ENCODE measurements at places on chromosomes 11 and 22.

GRCh38 chr11:90235526-90235925 lies 12.7 kb upstream of the CHORDC1 start:
- no peak for DNase-seq

GRCh38 chr11:13869398-13869886 lies 93.1 kb upstream of the SPON1 start:
- no peak for DNase-seq

DNA sequence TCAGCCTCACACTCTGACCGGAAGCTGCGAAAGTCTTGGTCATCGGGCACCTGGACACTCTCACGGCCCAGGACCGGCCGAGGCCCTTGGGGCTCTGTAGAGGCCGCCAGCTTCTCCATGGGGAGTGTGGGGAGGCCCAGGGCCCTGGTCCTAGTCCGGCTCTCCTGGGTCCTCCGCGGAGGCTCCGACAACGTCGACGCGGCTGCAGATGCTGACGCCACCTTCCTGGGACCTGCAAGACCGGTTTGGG lies 12.9 kb downstream of the STARD10 start:
- no peak for DNase-seq

GRCh38 chr22:42025421-42025820 lies 26.8 kb downstream of the WBP2NL start:
- no peak for DNase-seq

GRCh38 chr22:45743687-45744086 lies 72.1 kb downstream of the ATXN10 start:
- no peak for DNase-seq

GRCh38 chr11:57163160-57163868 lies 18.4 kb upstream of the LRRC55 start:
- no peak for DNase-seq

DNA sequence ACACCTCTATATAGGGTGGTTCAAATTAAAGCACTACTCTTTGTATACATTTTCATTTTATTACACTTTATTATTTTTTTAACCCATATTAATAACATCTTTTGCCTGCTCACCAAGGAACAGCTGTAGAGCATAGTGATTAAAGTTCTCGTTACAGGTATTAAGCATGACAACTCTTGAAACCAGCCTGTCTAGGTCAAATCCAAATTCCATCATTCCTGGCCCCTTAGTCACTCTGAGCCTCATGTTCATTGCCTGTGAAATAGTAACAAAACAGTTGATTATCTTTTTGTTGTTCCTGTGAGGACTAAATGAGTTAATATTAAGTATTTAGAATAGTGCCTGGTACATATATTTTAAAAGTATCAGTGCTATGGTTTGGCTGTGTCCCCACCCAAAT lies 334.5 kb downstream of the RAB38 start:
- no peak for DNase-seq

- no peak for DNase-seq
These were observed 76.8 kb downstream of the ARFGAP2 start for GRCh38 chr11:47099918-47100315.

GRCh38 chr11:14317659-14318325 lies 41.2 kb downstream of the RRAS2 start:
- no peak for DNase-seq

DNA sequence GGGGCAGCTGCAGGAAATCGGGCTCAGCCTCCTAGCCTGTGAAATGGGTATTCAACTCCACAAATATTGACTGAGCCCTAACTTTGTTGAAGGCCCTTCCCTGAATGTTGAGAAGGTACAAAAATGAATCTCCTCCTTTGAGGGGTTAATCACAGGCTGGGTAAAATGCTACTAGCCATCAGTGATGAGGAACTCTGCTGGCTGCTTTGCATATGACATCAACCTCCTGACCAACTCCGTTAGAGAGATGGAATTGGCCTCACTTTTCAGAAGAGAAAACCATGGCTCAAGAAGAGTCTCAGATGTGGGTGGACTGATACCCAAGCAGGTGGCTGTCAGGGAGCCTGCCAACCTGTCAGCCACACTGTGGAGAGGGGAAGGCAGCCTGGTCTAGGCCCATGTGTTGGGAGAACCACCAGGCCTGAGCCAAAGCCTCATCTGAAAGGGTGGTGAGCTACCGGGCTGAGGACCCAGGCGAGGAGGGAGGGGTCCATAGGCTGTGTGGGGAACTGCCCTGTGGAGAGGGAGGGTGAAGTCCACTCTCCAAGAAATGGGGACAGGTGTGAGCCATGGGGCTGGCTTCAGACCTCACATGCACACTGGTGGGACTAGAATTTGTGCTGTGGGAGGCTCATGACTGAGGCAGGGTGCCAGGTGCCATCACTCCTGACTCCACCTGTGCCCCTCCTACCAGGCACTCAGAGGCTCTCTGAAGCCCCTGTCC lies 11.8 kb downstream of the CDCA5 start:
- no peak for DNase-seq

- DNase-seq: no peak
These were observed 99.6 kb downstream of the PGR start for GRCh38 chr11:101030015-101030414.

GRCh38 chr11:65423516-65424204 lies 1.1 kb downstream of the NEAT1 start:
- DNase-seq: no peak

- no peak for DNase-seq
These were observed 87.2 kb downstream of the PLEKHA7 start for GRCh38 chr11:16926883-16927626.

GRCh38 chr11:26244207-26244606 lies 87.7 kb upstream of the ANO3 start:
- DNase-seq: no peak

DNA sequence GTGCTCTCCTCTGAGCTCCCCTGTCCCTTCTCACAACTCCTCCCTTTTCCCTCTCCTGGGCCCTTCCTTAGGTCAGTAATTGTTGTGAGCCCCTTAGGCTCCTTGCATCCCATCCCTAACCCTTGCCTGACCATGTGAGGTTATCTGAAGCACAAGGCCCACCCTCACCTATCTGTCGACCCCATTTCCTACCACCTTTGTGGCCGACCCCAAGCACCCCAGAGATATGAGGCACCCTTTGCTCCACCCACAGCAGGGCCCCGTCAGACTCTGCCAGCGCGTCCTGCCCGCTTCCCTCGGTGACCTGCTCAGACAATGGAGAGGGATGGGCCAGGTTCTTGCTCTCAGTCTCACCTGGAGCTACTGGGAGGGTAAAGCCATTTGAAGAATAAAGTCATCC lies 1.3 kb downstream of the GNG3 start:
- DNase-seq: no peak

- no peak for DNase-seq
These were observed 6.5 kb downstream of the MYBPC3 start for GRCh38 chr11:47345890-47346563.

GRCh38 chr11:22668005-22668796 lies 1.8 kb downstream of the GAS2 start:
- DNase-seq: no peak

DNA sequence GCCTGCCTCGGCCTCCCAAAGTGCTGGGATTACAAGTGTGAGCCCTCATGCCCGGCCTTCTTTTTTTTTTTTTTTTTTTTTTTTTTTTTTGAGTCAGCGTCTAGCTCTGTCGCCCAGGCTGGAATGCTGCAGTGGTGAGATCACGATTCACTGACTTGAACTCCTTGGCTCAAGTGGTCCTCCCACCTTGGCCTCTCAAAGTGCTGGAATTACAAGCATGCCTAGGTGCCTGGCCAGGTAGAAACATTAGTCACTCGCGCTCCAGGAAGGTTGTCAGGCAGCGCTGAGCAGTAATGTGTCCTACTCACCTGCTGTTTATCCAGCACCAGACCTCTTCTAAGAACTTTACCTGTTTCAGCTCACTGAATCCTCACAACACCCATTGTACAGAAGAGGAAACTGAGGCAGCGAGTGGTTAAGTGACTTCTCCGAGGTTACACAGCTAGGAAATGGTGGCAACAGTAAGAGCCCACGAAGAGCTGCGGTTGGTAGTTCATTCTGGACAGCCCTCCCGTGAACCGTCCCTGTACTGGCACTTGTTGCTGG lies 496 bp upstream of the CST6 start:
- DNase-seq: no peak

- DNase-seq: no peak
These were observed 52.0 kb downstream of the CASP12 start for GRCh38 chr11:104846216-104846615.

GRCh38 chr11:111370902-111371578 lies 8.0 kb downstream of the POU2AF1 start:
- no peak for DNase-seq

- no peak for DNase-seq
These were observed 303.6 kb downstream of the SBF2 start for GRCh38 chr11:9990221-9990973.

DNA sequence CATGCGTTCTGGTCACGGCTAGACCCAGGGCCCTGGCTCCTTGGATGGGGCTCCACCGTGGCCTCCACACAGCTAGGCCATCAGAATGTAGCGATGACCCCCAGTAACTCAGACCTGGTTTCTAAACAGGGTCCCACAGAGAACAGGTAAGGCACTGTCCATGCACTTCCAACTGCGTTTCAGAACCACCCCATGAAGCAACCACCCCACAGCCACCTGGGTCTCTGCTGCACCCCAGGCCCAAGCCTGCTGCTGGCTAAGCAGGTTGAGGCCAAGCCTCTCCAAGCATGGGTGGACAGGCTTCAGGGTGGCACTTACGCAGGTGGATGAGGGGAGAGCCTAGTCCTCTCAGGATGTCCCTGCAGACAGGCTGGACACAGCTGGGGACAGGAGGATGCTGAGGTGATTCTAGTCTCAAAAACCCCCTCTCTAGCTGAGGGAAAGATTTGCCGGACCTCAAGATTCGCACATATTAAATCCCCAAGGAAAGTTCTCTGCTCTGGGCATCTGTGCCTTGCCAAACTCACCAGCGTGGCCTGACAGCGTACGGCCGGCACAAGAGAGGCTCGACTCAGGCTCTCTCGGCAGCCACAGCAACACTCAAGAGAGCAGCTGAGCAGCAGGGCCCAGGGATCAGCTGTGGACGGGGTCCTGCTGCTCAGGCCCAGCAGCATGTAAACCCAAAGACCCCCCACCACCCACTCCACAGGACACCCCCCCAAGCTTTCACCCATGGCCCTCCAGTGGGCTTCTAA lies 141.6 kb downstream of the CRYBB2 start:
- DNase-seq: no peak

- no peak for DNase-seq
These were observed 639 bp downstream of the INCENP start for GRCh38 chr11:62124186-62125113.

GRCh38 chr22:44671742-44672141 lies 30.3 kb upstream of the PRR5 start:
- DNase-seq: no peak

GRCh38 chr22:46770726-46771125 lies 8.3 kb downstream of the TBC1D22A start:
- DNase-seq: no peak

DNA sequence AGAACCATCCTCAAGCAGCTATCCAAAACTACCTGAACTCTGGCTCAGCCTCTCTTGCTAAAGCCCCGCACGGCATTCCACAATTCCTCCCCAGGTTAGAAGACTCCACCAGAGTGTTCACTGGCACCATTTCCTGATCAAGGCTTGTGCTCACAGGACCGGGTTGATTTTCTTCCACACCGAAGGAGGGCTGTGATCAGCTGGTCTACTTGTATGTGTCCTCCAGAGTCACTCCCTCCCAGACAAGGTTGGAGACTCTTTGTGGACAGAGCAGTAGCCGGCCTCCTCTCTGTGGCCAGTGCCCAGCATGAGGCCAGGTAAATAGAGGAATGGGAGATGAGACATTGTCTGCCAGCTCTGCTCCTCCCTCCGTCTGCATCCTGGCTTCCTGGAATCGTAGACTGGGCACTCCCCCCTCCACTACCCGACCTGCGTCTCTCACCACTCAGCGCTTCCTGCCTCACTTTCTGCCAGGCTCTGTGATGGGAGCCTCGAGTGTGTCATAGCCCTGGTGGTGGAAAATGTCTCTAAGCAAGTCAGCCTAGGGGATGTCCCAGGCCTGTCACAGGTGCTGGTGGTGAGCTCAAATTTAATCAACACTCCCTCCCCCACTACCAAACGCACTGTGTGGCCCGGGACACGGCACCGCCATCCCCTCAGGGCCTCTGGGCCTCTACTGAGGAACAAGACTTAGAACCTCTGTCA lies 12.5 kb upstream of the TMPRSS6 start:
- DNase-seq: peak; percentile 91

DNA sequence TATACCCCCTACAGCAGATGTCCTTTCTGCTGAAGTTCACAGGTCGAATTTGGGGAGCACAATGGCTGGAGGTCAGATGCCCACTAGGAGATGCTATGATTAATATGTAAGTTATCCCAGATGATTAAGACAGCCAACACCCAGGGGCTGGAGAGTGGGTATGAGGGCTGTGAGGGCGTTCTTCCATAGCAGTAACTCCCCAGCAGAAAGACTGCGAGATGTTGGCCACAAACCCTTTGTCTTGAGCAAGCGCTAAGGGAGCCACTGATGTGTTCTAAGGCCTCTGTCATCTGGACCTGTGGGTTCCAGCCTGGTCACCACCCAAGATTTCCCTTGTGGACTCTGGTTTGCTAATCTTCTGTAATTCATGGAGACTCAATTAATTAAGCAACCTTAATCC lies 77.6 kb downstream of the BMAL1 start:
- no peak for DNase-seq

DNA sequence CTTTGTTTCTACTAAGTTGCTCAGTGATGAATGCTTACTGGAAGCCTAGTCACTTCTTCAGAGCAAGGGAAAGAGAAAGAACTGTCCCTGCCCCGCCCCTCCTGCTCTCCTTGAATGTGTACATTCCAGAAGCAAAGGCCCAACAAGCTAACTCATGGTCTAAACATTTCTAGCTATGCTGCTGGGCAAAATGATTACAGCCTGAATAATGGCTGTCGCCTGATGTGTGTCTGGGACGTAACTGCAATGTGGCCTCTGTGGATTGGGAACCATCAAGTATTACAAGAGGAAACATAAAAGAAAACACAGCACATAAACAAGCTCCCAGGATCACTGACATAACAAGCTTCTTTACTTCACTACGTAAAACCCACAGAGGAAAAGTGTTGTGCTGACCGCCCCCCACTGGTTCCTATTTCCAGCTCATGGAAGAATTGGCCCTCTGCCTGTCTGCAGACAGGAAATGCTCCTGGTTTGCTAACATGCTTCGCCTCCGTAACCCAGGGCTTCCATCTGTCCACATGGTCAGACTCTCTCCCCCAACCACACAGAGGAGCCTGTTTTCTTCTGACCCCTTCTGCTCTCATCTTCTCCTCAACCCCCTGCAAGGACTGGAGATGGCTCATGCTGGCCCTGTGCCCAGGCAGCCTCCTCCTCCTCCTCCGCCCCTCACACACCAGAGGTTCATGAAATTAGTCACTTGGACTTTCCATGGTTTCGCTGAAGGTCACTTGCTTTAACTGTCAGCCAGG lies 187.2 kb downstream of the MAML2 start:
- DNase-seq: peak; percentile 44

- DNase-seq: no peak
These were observed 922 bp downstream of the HNRNPUL2 start for GRCh38 chr11:62726156-62726914.

DNA sequence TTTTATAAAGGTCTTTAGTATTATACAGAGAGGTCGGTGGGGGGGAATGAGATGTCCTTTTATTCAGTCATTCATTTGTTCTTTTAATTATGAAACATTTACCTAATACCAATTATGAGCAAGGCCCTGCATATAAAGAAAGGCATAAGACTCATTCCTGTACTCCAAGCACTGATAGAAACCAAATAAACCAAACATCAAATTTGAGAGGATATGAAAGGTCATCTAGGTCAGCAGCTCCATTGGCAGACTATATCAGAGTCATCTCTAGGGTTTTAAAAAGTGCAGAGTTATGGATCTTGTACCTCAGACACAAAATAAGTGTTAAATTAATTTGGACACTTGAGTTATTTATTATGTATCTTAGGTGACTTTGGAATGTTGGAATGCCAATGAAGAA lies 71.5 kb downstream of the CASP12 start:
- no peak for DNase-seq
